DMS53 (cell line): ENCODE measurements at places on chromosomes 11 and 22.
A peak's percentile ranks its signal among the peaks of the same experiment; 100 is the strongest.

DNA sequence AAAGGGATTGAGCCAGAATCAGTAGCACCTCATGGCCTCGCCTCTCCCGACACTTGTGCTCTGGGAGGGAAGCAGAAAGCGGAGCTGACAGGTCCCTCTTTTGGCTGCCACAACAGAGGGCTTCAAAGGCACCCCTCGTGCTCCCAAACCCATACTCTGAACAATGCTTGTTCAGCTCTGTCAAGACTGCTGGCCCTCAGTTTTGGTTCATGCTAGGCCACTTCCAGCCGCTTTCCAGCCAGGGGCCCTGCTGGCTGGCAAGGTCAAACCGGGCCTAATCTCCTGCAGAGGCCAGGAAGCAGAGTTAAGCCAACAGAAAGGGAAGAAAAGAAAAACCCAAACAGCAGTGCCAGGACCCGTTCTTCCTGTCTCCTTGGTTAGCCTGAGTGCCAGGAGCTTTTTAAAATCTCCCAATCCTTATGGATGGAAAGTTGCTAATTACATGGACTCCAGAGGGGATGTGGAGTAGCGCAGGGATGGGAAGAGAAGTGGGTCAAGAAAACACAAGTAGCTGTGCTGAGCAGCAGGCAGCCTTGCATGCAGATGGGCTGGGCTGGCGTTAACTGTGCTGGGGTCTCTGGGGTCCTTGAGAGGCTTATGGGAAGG lies 150.6 kb downstream of the GRIK4 start:
- no peak for DNase-seq

DNA sequence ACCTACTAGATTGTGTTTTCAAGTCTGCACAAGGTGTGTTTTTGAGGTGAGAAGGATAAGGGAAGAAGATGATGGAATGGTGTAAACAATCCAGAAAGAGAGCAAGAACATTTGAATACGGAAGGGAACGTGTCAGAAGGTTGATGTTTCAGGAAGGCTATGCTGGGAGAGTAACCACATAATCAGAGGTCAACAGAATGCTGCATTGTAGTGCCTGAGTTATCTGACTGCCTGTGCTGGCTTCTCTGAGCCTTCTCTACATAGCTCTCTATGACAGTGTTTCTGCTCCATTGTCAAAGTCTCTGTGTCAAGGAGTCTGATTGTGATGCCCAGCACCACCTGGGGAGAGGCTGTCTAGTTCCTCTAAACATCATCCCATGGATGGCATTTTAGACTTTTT lies 74.1 kb downstream of the CYB5R2 start:
- DNase-seq, result peak; percentile 35

GRCh38 chr11:86488553-86488952 lies 113.9 kb downstream of the CCDC81 start:
- DNase-seq, result peak; percentile 77

- peak; percentile 61 for DNase-seq
Measured at GRCh38 chr22:29457730-29458129, 19.3 kb downstream of the RFPL1 start.

DNA sequence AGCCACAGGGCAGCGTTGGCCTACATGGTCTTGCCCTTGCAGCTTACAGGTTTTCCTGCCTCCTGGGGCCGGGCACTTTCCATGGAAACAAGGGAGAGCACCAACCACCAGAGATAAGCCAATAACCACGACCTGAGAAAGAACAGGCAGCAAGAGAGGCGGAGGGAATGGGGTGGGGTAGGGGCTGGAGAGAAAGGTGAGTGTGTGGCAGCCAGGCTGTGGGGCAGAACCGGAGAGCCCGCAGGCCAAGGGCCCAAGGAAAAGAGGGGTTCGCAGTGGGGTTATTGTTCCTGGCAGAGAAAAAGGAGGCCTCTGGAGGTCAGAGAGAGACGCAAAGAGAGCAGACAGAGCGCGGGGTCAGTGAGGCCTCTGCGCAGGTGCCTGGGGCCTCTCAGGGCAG lies 33.2 kb downstream of the LRRC74B start:
- no peak for DNase-seq

- no peak for DNase-seq
Measured at GRCh38 chr11:32820497-32820896, 9.2 kb upstream of the PRRG4 start.

- no peak for DNase-seq
Measured at GRCh38 chr11:11171854-11172253, 181.2 kb downstream of the CSNK2A3 start.

- peak; percentile 18 for DNase-seq
Measured at GRCh38 chr11:27795955-27796861, 96.0 kb upstream of the BDNF start.
